ENCODE measurements at places on chromosomes 11 and 22.

DNA sequence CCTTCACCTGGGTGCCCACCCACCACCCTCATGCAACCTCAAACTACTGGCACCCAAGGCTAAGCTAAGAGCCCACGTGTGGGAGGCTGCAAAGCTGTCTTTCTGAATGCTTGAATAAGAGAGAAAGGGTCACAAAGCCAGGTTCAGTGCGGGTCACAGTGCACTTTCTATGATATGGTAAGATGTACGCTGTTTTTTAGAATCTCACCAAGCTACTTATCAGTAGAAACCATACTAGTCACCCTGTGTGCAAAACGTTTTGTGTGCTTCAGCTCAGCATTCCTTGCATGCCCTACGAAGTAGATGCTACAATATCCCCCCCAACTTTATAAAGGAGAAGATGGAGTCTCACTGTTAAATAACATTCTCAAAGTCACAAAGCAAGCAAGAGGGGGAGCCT, 14.9 kb downstream of the P2RX3 start:
- DNase-seq: peak; percentile 79

GRCh38 chr11:47912843-47913437, 64.8 kb upstream of the NUP160 start:
- no peak for DNase-seq

DNA sequence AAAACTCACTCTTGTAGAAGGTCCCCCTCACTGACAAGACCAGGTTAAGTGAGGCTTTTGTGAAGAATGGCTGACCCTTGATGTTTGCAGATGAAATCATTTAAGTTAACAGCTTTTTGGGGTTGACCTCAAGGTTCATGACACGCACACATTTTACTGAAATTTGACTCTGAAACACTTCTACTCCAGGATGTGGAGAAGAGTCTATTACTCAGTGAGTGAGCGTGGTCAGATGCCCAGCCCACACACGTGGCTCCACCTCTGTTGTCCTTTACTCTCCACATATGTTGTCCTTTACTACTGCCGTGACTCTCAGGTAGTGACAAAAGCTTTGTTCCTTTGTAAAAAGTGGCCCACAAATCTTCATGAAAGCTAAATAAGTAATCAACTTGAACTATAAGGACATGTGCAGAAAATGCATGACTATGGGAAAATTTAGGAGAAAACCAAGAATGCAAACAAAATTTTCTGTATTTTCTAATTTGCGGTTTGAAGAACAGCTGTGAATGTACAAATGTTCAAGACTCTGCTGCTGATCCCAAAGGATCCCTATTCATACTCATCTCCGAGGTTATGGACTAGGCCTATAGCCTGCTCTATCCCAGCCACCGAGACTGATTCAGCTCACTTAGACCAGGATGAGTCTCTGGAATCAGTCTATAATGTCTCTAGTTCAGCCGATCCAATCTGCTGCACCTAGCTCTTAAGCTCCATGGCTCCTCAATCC, 22.4 kb downstream of the XRRA1 start:
- DNase-seq: no peak

GRCh38 chr11:119367661-119368120, 13.8 kb downstream of the USP2 start:
- DNase-seq: no peak

- DNase-seq: no peak
Measured at GRCh38 chr11:64720167-64720566, 2.8 kb downstream of the NRXN2 start.

- DNase-seq: no peak
Measured at GRCh38 chr22:27754888-27755480, 46.6 kb downstream of the MN1 start.
